Naive thymus-derived CD4-positive, alpha-beta T cell (primary cell): ENCODE measurements at places on chromosomes 2 and 18.

DNA sequence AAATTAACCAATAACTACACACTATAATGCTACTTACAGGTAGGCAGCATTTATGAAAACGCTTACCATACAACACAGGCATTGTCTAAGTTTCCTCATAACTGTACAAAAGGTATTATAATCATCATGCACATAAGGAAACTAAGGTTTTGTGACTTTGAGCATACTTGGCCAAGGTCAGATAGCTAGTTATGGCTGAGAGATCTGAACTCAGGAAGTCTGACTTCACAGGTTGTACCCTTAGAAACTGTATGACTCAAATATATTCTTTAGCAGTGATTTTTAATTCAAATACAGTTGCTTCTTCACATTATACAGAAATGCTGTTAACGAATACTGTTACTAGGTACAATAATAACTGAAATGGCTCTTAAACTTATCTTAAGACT lies 89.3 kb downstream of the TRIP12 start:
- H3K4me1 ChIP-seq: peaks cover 45% of the 10 kb centered on the region
- no peaks in the 10 kb centered on the region for H3K27me3 ChIP-seq
- H3K4me3 ChIP-seq: no peak overlapping the region
- no peak for DNase-seq
- H3K36me3 ChIP-seq: peaks cover 11% of the 10 kb centered on the region
- no peak overlapping the region for H3K27ac ChIP-seq

- no peak overlapping the region for H3K4me3 ChIP-seq
- DNase-seq: no peak
- no peaks in the 10 kb centered on the region for H3K4me1 ChIP-seq
- H3K27me3 ChIP-seq: no peaks in the 10 kb centered on the region
- H3K36me3 ChIP-seq: no peaks in the 10 kb centered on the region
These were observed 144.1 kb downstream of the ZFP36L2 start for GRCh38 chr2:43082111-43082894.

- no peaks in the 10 kb centered on the region for H3K4me1 ChIP-seq
- DNase-seq: no peak
- no peaks in the 10 kb centered on the region for H3K36me3 ChIP-seq
- H3K27ac ChIP-seq: no peak overlapping the region
- H3K27me3 ChIP-seq: no peaks in the 10 kb centered on the region
- H3K4me3 ChIP-seq: no peak overlapping the region
These were observed 102.4 kb upstream of the SCN1A start for GRCh38 chr2:166230024-166230723.

- peaks cover 63% of the 10 kb centered on the region for H3K4me1 ChIP-seq
- no peaks in the 10 kb centered on the region for H3K27me3 ChIP-seq
- no peak for DNase-seq
- peak overlapping the region; percentile 34 for H3K4me3 ChIP-seq
These were observed 133.5 kb downstream of the SPTBN1 start for GRCh38 chr2:54589340-54590215.

DNA sequence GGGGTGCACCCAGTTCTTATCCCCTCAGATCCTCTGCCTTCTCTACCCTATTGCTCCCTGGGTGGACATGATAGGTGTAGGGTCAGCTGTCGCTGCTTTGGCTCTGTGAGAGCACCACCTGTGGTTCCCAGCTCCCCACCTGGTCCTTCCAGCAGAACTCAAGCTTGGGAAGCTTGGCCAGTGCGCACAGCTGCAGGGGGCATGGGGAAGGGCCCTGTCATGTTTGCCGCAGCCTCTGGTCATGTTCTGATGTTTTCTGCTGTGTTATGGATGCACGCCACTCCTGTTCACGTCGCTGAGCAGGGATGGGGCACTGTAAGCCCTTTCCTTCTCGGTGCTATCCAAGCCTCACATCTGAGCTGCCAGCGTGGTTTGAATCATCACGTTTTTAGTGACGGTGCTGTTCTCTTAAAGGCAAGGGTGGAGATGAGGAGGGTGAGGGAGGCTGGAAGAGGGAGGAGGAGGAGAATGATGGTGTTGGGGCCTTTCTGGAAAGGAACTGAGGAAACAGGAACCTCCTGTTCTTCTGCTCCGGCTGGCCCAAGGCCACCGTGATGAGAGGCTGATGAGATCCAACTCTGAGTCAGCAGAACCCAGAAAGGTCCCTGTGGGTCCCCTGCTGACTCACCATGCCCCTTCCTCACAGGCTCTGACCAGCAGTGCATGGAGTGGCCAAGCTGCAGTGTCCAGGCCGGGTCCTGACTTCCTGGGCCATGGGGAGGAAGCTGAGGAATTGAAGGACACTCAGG lies 78.0 kb downstream of the LIPG start:
- H3K4me3 ChIP-seq: no peak overlapping the region
- H3K27me3 ChIP-seq: no peaks in the 10 kb centered on the region
- no peaks in the 10 kb centered on the region for H3K36me3 ChIP-seq
- H3K27ac ChIP-seq: no peak overlapping the region
- DNase-seq: no peak
